ENCODE measurements at places on chromosomes 2 and 18.

- DNase-seq: no peak
These were observed 157.8 kb downstream of the LDLRAD4 start for GRCh38 chr18:13376298-13376840.

- DNase-seq: no peak
These were observed 121.2 kb downstream of the ZAP70 start for GRCh38 chr2:97834610-97835009.

GRCh38 chr2:237571551-237571950 is 5.2 kb downstream of the PRLH start:
- no peak for DNase-seq

DNA sequence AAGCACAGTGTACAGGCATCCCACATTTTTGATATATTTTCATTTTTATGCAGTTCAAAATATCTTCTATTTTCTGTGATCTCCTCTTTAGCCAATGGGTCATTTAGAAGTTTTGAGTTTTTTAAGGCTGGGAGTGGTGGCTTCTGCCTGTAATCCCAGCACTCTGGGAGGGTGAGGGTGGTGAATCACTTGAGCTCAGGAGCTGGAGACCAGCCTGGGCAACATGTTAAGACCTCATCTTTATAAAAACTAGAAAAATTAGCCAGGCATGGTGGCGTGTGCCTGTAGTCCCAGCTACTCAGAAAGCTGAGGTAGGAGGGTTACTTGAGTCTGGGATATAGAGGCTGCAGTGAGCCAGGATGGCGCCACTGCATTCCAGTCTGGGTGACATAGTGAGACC is 17.8 kb downstream of the UBR3 start:
- DNase-seq: no peak

DNA sequence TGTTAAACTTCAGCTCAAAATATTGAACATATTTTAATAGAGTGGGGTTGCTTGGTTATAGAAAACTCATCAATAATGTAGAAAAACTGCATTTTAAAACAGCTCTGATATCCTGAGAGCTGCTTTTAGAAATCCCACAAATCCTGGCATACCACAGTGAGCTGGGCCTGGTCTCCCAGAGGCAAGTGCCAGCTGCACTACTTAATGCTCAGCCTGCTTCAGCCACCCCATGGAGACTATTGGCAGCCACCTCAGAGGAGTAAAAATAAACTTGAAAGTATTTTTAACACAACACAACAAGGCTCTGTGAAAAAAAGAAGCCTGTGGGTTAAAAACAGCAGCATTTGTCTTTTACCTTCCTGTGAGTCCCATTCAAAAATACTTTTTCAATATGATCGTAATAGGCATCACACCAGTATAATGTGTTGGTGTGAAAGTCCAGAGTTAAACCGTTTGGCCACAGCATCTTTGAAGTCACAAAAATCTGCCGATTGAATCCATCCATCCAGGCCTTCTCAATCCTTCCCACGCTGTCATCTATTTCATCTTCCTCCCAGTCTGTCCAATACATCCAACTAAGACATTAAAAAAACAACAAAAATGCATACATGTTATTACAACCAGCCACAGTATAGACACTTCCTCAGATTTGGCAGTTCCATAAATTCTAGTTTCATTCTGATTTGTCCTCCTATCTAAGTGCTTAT is 1115.3 kb downstream of the LRP1B start:
- DNase-seq: no peak

DNA sequence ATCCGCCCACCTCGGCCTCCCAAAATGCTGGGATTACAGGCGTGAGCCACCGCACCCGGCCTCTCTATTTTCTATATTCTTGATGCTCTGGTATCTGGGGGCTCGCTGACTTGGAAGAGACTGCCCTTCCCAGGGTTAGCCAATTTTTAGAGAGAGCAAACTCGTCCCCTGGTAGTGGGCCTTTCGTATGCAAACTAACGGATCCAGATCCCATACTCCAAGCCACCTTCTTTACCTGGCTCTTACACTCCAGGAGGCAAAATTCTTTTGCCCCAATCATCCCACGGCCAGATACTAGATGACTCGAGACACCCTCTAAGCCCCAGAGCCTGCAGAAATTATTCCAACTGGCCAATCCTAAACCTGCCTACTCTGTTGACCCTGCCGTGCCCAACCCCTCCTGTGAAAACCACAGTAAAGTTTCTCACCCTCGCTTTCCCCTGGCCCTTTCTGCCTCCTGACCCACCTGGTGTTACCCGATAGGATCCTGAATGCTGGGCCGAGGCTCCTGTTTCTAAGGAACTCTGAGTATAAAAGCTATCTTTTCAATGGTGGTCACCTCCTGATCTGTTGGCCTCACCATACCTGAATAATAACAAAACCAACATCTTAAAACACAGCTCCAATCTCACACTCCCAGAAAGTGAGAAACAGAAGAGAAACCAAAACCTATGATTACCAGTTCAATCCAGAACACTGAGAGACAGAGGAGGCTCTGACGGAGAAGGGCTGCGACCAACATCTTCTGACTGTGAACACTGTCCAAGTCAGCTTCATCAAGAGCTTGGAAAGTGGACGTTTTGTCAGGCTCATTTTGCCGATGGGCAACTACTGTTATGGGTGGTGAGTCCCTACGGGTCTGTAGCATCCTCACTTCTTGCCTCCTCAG is 57.6 kb upstream of the ZNF532 start:
- peak; percentile 49 for DNase-seq

- DNase-seq: no peak
These were observed 20.2 kb downstream of the INPP4A start for GRCh38 chr2:98464772-98465310.

DNA sequence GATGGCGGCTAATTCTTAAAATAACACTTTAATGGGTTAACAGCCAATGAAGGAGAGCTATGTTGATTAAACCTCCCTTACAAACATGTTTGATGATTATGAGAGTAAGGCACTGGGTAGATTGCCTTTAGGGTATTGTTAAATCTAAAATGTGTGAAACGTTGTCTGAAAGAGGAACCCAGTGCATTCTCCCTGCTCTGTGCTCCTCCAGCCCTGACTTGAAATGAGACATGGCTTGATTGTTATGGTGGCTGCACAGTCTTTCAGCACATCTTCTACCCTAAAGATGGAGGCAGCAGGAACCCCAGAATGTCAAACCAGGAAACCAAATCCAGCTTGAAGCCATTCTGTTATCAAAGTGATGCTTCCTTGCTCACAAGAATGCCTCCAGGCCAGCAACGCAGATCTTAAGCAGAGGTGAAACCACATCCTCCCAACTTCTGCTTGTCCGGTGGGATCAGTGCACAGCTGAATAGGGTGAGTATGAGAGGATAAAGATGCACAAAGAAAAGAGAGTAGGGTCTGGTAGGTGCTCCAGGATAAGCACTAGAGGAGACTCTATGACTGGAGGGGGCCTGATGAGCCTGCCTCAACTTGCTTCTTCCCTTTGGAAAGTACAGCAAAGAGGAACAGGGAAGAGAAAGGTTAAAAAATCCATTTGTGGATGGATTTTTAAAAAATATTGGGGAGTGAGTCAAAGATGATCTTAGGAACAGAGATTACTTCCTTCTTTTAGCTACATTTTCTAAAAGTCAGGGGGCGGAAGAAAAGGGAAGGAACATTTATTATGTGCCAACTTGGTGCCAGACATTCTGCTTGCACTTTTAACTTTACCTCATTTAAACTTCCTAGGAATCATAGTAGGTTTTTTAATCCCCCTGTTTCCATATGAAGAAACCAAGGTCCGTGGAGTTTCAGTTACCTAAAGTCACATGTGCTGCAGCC is 523.0 kb downstream of the TXNL1 start:
- no peak for DNase-seq

DNA sequence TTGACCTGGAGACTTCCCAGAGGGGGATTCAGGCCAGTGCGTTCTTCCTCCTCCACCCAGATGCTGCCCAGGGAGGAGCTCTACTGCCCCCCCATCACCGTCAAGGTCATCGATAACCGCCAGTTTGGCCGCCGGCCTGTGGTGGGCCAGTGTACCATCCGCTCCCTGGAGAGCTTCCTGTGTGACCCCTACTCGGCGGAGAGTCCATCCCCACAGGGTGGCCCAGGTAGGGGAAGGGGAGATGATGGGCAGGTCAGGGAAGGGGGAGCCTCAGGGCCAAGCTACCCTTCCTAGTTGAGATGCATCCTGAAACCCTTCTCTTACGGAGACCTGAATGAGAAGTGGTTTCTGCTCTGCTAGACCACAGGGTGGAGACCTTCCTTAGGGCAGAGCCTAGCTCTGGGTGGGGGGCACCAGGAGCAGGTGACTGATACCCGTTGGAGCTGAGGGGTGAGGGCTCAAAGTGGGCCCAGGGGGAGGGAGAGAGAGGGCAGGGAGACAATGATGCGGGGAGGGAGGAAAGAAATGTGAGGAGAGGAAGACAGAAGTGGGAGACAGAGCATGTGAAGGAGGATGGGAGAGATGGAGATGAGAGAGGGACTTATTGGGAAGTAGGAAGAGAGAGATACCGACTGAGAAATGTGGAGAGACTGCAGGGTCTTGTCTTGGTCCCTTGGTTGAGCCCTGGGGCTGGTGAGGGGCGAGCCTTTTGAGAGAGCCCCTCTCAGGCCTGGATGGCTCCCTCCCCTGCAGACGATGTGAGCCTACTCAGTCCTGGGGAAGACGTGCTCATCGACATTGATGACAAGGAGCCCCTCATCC is 159.4 kb downstream of the DYSF start:
- DNase-seq: no peak

GRCh38 chr18:80159713-80160636 is 50.9 kb downstream of the ADNP2 start:
- DNase-seq: peak; percentile 61

GRCh38 chr2:224958462-224958857 is 83.8 kb downstream of the DOCK10 start:
- DNase-seq: no peak

All from GM12891 (cell line).